ENCODE measurements at places on chromosomes 16 and 17. TPM values are rescaled to one million over a fixed set of nuclear protein-coding genes. Genes with fewer than 3 reads are reported as not detected.

QRICH2 gene
- 9.3 TPM for total RNA-seq

KRT25 gene
- total RNA-seq = 0.22 TPM

SLC12A3 gene
- total RNA-seq = 0.38 TPM

NT5C3B gene
- total RNA-seq = 55.6 TPM

Measured in motor neuron (in vitro differentiated cells).